Dermis blood vessel endothelial cell (primary cell): ENCODE measurements at places on chromosomes 3 and 15.

GRCh38 chr15:65824031-65824743, 32.1 kb upstream of the DENND4A start:
- DNase-seq: peak; percentile 89

DNA sequence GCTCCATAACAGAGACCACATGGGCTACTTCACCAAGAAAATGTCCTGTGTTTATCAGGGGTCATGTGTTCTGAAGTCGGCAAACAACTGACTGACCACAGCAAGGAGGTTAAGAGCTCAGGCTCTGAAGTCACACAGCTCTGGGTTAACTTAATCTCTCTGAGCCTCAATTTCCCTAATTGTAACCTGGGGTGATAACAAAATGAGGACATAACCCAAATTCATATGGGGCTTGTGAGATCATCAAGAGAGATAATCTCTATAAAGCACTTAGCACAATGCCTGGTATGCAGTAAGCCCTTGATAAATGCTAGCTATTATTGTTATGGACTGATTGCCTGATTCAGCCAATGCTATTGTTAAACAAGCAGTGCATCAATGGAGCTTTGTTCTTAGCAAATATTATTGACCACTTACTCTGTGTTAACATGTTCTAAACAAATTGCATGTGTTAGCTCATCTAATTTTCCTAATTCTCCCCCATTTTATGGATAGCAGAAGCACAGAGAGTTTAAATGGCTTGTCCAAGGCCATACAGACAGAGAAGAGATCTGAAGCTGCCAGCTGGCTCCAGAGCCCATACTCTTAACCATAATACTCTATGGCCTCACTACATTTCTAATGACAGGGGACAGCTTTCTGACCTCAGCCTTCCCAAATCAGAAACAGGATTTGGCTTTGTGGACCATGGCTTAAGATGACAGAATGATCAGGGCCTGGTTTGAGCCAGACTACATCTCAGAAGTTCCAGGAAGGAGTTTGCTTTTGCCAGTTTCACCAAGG, 78.3 kb downstream of the SHQ1 start:
- DNase-seq: no peak

GRCh38 chr3:135567223-135567622, 398.3 kb upstream of the PPP2R3A start:
- no peak for DNase-seq

DNA sequence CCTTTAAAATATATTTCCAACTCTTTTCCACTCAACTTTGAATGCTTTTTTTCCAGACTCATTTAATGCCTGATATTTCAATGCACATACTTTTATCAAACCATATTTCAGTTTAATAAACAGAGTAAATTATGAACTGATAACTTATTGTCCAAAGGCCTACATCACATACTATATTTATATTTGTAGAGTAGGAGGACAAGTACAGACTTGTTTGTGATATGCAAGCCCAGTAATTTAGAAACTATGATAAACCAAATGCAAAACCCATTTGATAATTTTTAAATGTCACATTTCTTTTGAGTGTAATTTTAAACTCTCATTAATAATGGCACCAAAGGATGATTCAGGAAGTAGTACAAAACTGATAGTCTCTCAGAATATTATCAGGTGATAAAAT, 3.3 kb downstream of the RFX7 start:
- no peak for DNase-seq

- DNase-seq: no peak
Observed at GRCh38 chr3:16305111-16305541, 40.1 kb downstream of the OXNAD1 start.

- DNase-seq: no peak
Observed at GRCh38 chr3:128932516-128933212, 53.2 kb downstream of the ACAD9 start.
